Activated CD4-positive, alpha-beta memory T cell treated with anti-CD3 and anti-CD28 coated beads for 36 hours (primary cell): ENCODE measurements at places on chromosomes 5 and 9.

DNA sequence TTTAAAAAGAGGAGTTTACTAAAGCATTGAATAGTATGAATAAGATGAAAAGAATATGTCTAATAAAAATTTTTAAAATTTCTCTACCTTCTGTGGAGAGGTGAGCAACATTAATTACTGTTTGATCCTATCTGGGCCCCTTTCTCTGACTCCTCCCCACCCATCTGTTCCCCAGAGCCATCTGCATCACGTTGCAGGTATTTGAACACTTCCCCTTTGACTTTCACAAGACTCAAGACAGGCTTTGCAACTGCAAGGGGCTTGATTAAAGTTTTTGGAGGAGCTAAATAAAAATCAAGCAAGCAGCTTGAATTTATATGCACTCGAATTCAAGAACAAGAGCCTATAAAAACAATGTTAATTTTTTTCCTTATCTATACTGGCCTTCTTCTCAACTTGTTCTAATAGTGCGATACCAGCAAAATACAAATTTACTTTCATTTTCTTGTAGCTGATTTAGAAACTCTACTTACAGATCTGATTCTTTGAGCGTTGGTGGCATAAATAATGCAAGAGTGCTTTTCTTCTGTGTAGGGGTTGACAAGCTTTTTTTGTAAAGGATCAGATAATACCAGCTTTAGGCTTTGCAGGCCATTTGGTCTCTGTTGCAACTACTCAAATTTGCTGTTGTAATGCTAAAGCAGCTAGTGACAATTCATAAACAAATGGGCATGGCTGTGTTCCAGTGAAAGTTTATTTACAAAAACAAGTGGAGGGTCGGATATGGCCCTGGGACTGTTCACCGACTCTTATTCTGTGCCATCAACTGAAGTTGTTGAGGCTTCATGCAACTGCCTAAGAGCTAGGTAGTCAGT lies 21.2 kb downstream of the TXNDC8 start:
- H3K36me3 ChIP-seq: no peaks in the 10 kb centered on the region
- DNase-seq: no peak
- H3K4me1 ChIP-seq: peaks cover 11% of the 10 kb centered on the region
- peaks cover 2% of the 10 kb centered on the region for H3K27me3 ChIP-seq
- no peak overlapping the region for H3K4me3 ChIP-seq

GRCh38 chr5:160231783-160232342 lies 2.6 kb downstream of the FABP6 start:
- H3K4me3 ChIP-seq: no peak overlapping the region
- H3K27ac ChIP-seq: no peak overlapping the region
- no peak for DNase-seq
- H3K27me3 ChIP-seq: no peaks in the 10 kb centered on the region
- no peaks in the 10 kb centered on the region for H3K4me1 ChIP-seq

DNA sequence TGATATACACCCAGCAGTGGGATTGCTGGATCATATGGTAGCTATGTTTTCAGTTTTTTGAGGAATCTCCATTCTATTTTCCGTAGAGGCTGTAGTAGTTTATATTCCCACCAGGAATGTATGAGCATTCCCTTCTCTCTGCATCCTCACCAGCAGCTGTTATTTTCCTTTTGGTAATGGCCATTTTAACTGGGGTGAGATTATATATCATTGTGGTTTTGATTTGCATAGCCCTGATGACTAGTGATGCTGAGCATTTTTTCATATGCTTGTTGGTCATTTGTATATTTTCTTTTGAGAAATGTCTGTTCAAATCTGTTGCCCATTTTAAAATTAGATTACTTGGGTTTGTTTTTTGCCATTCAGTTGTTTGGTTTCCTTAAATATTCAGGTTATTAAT lies 11.2 kb upstream of the PPIC start:
- H3K4me1 ChIP-seq: no peaks in the 10 kb centered on the region
- no peak overlapping the region for H3K4me3 ChIP-seq
- no peak overlapping the region for H3K27ac ChIP-seq
- H3K36me3 ChIP-seq: no peaks in the 10 kb centered on the region

GRCh38 chr9:37033682-37034304 lies at the start of gene PAX5:
PAX5 (minus strand) TSS chr9:37034268; CDS start chr9:37034031, 237 bp downstream.
- no peak within 1 kb of the TSS for H3K27ac ChIP-seq
- peaks cover 44% of the 10 kb centered on the region for H3K4me1 ChIP-seq
- H3K4me3 ChIP-seq: peak within 1 kb of the TSS; percentile 72
- DNase-seq: no peak
- H3K36me3 ChIP-seq: peaks cover 5% of the 10 kb centered on the region
- H3K27me3 ChIP-seq: peaks cover 87% of the 10 kb centered on the region

GRCh38 chr9:98864281-98865174 lies 57.1 kb downstream of the GALNT12 start:
- no peaks in the 10 kb centered on the region for H3K4me1 ChIP-seq
- no peak for DNase-seq
- H3K4me3 ChIP-seq: no peak overlapping the region
- H3K36me3 ChIP-seq: no peaks in the 10 kb centered on the region
- H3K27me3 ChIP-seq: peaks cover 15% of the 10 kb centered on the region
- H3K27ac ChIP-seq: no peak overlapping the region

- DNase-seq: no peak
- no peak overlapping the region for H3K27ac ChIP-seq
- no peak overlapping the region for H3K4me3 ChIP-seq
- H3K27me3 ChIP-seq: peaks cover 34% of the 10 kb centered on the region
- no peaks in the 10 kb centered on the region for H3K36me3 ChIP-seq
These were observed 651.4 kb downstream of the RAB3C start for GRCh38 chr5:59234236-59234635.

GRCh38 chr5:141734501-141735229 lies 52.6 kb upstream of the ARAP3 start:
- DNase-seq: peak; percentile 43
- H3K27me3 ChIP-seq: peaks cover 13% of the 10 kb centered on the region
- H3K27ac ChIP-seq: no peak overlapping the region
- no peaks in the 10 kb centered on the region for H3K4me1 ChIP-seq

- H3K4me1 ChIP-seq: no peaks in the 10 kb centered on the region
- DNase-seq: no peak
- peaks cover 5% of the 10 kb centered on the region for H3K27me3 ChIP-seq
- no peak overlapping the region for H3K4me3 ChIP-seq
- H3K27ac ChIP-seq: no peak overlapping the region
These were observed 476.1 kb upstream of the ACO1 start for GRCh38 chr9:31908158-31908890.

GRCh38 chr9:100379862-100380261 lies 27.1 kb upstream of the TEX10 start:
- no peaks in the 10 kb centered on the region for H3K27me3 ChIP-seq
- no peak for DNase-seq
- no peak overlapping the region for H3K27ac ChIP-seq
- H3K4me3 ChIP-seq: no peak overlapping the region
- H3K4me1 ChIP-seq: no peaks in the 10 kb centered on the region
